ENCODE measurements at places on chromosomes 2 and 18.

GRCh38 chr2:144456680-144457079, 63.2 kb downstream of the ZEB2 start:
- DNase-seq, result no peak

DNA sequence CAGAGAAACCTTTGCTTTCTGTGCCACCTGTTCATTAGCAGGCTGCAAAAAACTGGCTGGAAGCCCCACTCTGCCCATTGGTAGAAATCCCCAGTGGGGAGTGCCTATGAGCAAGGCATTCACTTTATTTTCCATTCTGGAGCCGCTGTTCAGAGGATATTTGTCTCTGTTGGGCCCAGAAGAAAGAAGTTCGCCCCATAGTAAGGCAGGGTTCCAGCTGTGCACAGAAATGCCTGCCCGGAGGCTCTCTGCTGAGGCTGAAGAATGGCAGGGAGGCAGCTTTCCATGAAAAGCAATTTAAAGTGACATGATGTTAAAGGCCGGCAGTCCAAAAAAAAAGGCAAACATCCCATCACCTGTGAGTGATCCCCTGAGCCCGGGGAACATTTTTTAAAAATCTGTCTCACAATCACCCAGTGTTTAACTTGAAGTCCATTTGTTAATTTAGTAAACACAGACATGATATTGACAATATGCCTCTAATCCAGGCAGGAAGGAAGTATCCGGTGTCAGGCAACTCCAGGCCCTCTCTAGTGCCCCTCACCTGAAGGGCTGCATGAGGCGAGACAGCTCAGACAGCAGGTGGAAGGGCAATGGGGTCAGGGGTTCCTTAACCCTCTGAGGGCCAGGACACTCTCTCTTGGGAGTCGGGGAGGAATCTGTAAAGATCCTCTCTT, 265.1 kb upstream of the SIX2 start:
- no peak for DNase-seq

DNA sequence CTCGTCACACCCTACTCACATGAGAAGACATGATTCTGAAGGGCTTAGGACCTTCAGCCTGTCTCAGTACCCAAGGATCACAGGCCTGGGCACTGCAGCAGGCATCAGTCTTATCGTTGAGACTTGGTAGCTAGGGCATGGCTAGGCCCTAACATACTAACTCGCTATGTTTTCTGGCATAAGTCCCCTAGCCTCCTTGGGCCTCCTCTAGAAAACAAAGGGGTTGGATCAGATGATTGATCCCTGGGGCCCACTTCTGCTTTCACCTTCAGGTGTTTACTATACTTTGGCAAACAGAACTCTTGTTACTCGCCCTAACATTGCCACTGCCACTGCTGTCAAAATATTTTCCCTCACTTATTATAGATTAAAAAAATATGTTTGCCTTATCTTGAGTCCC, 44.2 kb downstream of the VSNL1 start:
- no peak for DNase-seq

DNA sequence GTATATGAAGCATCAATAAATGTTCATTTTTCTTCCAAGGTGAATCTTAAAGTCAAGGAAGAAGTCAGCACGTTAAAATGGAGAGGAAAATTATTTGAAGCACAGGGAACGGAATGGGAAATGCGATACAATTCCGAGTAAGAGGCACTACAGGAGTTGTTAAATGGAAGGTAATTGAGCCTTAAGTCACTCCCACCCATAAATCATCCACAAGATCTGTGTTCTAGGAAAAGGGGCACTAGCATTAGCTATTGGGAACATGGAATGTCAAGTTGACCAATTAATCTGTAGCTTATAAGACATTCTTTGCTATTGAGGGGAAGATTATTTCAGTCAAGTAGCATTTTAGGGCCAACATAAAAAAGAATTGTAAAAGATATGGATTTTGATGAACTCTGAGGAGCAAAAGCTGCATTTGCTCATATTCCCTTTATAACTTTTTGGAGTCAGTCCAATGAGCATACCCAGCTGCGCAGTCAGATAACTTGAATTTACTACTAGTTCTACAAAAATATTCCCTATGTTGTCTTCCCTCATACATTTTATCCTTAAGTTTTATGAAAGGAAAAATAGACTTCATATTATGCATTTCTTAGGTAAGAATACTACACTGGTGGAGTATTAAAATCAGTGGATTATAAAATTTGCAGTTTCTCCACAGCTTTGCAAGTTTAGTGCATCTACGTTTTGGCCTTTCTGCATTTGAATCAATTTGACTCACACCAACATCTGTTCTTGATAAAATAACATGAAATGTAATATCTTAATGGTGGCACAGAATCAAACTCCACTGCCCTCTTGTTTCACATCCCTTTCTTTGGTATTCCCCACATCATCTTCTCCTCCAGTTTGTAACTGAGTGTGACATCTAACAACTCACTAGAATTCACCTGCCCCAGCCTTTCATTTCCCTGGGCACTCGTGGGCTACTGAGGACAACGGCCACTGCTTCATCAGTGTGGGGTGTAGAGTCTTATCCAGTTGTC, 95.6 kb downstream of the SP3 start:
- DNase-seq, result no peak

DNA sequence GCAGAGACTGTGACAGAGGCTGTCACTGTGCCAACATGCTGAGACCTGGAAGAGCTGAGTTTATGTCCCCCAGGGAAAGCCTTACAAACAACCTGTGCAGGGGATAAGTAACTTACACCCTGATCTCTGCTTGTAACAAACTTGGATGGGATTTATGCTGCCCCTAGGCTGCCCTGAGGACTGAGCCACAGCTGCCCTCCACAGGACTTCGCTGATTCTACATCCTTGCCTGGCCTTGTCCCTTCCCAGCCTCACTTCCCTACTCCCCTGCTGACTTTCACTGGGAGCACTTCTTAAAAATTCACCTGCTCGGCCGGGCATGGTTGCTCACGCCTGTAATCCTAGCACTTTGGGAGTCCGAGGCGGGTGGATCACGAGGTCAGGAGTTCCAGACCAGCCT, 45.9 kb upstream of the ASAP2 start:
- DNase-seq, result no peak

GRCh38 chr2:28322981-28323396, 69.7 kb upstream of the FOSL2 start:
- no peak for DNase-seq

DNA sequence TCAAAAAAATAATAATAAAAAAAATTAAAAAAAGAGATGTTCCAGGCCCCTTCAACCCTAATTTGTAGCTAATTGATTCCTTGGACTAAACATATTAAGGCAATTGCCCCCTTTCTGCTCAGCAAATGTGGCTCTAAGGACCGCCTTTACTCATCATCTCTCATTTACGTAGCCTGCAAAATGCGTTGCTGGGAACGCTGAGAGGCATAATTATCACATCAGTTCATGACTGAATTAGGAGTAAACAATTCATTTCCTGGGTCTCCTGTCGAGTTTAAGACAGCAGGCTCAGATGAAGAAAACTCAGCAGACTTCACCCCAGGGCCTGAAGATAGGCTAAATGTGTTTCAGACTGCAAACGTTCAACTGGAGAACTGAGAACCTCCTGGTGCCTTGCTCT, 413.5 kb downstream of the NBAS start:
- DNase-seq, result no peak

- DNase-seq, result no peak
Observed at GRCh38 chr2:158999458-158999857, 31.0 kb downstream of the TANC1 start.

- DNase-seq, result no peak
Observed at GRCh38 chr2:109511168-109511567, 102.6 kb downstream of the SEPTIN10 start.

DNA sequence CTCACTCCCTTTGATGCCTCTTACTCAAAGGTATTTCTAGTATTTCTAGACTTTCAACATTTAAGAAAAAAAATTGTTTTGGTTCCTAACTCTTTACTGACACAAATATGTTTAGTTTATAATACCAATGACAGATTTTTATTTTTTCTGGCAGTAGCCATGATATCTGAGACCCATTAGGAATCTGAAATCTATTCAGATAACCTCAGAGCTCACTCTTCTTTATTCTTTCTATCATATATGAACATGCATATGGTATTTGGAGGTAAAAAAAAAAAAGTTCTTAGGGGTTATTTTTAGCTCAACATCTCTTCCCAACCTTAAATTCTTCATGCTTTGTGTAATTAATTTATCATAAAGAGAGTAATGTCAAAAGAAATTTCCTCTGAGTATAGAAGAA, 465.5 kb downstream of the CDH2 start:
- DNase-seq, result no peak

GRCh38 chr2:128606837-128607236, 288.2 kb upstream of the HS6ST1 start:
- no peak for DNase-seq

- no peak for DNase-seq
Observed at GRCh38 chr2:38243186-38243880, 133.7 kb downstream of the ATL2 start.

- no peak for DNase-seq
Observed at GRCh38 chr2:17036361-17036760, 370.7 kb upstream of the CYRIA start.

DNA sequence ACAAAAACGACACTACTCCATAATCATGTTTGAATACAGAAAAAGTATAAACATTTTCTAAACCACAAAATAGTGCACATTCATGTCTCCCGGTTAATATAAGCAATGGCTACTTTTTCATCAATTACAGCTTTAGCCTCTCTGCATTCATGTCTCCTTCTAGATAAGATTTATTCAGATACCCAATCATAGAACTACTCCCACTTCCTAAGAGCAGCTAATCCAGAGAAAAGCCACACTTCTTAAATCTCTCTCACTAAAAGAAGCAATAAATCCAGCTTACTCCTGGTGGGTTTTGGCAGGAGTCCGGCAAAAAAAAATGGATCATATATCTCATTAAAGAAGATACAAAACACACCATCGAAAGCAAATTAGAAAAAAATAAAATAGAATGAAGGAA, 20.1 kb downstream of the DSEL start:
- no peak for DNase-seq

DNA sequence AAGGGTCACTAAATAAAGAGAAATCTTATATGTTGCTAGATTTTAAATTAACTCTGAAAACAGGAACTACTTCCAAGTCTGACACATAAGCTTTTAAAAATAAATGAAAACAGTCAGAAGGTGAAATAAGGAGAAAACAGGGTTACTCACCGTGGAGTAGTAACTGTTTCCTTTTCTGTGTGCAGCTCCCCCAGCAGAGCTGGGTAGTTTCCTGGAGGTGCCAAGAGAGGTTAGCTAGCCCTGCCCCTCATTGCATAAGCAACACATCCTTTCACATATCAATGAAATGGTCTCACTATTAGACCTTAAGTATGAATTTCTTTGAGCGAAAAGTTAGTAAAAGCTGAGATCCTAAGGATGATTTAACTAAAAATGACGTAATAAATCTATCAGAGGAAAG, 54.0 kb upstream of the GPR75 start:
- DNase-seq, result no peak

GRCh38 chr2:199195927-199196502, 261.7 kb downstream of the SATB2 start:
- no peak for DNase-seq

DNA sequence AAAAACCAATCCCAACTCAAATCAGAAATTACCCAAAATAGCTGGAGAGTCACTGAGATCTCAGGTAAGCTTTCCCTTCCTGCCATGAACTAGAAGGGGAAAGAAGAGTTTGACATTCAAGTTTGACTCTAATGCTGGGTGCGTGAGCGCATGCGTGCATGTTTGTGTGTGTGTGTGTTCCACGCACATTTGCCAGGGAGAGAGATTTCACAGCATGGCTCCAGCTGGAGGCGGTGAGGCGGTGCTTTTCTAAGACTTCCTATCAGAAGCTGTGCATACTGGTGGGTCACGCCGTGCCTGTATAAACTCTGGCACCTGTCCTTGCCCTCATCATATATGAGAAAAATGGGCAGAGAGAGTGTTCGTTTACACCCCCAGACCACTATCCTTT, 116.2 kb downstream of the MSH2 start:
- DNase-seq, result no peak

DNA sequence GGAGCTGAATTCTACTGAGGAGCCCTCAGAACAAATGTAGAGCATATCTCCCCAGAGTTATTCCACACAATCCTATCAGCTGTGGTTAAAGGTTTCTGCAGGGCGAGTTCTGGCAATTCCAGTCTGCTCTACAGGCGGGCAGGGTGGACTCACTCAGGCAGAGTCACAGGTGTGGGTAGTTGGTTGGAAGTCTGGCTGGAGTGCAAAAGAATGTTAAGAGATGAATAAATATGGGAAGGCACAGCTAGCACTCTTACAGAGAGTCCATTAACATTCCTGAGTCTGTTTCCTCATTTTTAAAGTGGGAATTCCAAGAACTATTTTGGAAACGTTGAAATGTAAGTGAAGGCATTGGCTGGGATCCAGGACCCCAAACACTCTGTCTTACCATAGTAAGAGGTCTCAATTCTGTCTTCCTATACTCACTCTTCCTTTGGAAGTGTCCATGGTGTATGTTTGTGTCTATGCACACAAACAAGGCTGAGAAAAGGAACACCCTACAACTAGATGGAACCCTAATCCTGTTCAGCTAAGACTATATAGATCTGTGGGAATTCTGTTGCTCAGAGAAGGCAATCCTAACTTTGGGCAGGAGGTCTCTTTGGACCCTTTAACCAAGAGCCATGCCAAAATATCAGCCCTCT, 63.3 kb upstream of the AQP4 start:
- DNase-seq, result no peak

DNA sequence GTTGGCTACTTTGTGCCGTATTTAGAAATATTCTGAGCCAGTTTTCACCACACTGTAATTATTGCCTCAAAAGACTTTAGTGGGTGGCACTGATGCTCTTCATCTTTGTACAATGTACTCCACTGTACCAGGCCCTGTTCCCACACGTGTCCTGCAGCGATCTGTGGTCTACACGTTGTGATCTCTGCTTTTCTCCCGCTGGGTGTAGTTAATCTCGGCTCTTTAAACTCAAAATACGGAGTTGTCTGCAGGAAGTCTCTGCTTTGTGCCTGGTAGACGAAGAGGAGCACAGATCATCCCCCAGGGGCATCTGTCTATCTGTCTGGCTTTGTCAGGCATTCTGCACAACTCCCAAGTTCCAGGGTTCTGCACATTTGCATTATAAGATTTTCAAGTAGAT, 12.1 kb upstream of the GREB1 start:
- DNase-seq, result no peak

- no peak for DNase-seq
Observed at GRCh38 chr2:151968770-151969470, 129.9 kb downstream of the CACNB4 start.

GRCh38 chr2:45261746-45262145, 252.5 kb upstream of the SIX2 start:
- no peak for DNase-seq

DNA sequence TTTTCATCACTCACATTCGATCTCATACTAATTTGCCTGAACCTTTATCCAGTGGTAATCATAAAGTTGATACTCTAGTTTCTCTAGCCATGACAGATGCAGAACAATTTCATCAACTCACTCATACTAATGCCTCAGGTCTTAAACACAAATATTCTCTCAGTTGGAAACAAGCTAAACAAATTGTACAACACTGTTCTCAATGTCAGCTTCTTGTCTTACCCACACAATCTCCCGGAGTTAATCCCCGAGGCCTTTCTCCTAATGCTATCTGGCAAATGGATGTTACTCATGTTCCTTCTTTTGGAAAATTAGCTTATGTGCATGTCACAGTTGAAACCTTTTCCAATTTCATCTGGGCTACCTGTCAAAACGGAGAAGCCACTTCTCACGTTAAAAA, 11.5 kb upstream of the CNOT11 start:
- DNase-seq, result no peak
